ENCODE measurements at places on chromosomes 5 and 9. TPM values are rescaled to one million over a fixed set of nuclear protein-coding genes. Genes with fewer than 3 reads are reported as not detected.

Gene NAIP
- total RNA-seq: 8.8 TPM

Gene SPACA9
- total RNA-seq: 8.1 TPM

Gene AMBP
- not detected for total RNA-seq

Gene PCA3
- not detected for total RNA-seq

Gene PCDHGA8
- 5.7 TPM for total RNA-seq

Gene MARCOL
- total RNA-seq: not detected

Gene HMMR
- total RNA-seq: 0.43 TPM

Gene ZBED3
- total RNA-seq: 4.3 TPM

- DNase-seq: no peak
Measured at GRCh38 chr9:14293801-14294200, 20.1 kb downstream of the NFIB start.

- DNase-seq: no peak
Measured at GRCh38 chr5:106093134-106093533, 1577.6 kb downstream of the EFNA5 start.

DNA sequence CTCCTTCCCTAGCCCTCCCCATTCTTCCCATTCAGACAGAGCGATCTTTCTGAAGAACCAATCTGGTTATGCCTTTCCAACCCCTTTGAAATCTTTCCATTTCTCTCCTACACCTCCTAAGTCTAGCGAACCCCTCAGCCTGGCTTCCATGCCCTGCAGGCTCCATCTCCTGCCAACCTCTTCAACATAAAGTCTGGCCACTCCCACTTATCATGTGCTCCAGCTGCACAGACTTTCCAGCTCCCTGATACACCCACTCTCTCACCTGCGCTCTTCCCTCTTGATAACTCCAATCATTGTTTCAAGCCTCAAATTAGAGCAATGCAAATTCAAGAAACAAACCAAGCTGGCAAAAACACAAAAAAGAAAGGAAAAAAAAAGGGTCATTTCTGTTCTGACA, 3.8 kb upstream of the ORM1 start:
- DNase-seq: no peak

DNA sequence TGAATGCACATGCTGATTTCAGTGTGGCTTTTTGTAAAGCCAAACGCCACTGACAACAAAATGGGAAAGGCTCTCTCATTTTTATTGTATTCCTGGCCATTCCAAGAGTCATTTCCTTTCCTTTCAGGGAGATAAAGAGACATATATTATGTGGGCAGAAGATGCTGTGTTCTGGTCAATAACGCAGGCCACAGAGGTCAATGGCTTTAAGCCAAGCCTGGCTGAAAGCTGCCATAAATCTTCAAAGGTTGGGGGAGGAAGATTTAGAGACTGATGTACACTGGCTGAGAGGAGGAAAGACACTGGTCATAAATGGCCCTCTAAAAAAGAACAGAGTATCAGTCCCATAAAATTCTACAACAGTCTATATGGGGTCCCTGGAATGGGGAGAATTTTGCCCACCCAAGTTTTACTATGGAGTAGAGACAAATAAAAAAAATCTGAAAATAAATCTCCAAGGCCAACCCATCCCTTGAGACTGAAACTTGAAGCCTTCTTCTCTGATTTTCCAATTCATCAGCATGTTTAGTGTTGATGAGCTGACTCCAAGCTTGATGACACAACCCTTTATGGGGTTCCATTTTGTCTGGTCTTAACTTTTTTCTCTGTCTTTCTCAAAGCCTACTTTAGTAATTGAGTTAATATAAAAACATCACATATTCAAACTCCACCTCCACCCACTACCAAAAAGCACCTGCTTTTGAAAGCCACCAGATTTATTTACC, 152.1 kb upstream of the SLC24A2 start:
- DNase-seq: no peak

- DNase-seq: no peak
Measured at GRCh38 chr5:170362656-170363055, 26.5 kb downstream of the KCNMB1 start.

DNA sequence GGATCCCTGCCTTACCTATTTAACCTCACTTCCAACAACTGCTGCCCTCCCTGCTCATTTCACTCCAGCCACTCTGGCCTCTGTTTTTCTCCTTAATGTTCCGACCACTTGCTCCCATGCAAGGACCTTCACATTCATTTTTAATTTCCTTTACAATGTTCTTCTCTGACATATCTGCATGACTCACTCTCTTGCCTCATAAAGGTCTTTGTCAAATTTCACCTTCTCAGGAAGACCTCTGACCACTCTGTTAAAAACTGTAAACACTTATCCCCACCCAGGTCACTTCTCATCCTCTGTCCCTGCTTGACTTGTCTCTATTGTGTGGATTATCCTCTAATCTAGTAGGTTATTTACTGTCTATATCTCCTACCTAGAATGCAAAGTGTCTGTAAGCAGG, 751.2 kb downstream of the BRINP1 start:
- DNase-seq: no peak

DNA sequence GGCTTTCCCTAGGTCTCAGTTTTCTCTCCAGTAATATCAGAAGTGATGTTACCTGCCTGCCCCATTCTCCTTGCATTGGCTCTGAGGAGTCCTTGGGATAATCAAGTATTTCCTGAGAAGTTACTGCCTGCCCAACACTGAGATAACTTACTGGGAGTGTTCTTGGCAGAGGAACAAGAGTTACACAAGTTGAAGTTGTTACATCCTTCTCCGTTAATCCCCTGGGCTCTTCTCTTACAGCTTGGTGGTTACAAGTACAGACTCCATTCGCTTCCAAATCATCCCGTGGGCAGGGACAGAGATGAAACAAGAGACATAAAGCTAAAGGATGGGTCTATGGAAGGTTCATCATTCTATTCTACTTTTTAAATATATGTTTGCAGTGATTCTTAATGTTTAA, 74.1 kb upstream of the SAP30L start:
- no peak for DNase-seq

DNA sequence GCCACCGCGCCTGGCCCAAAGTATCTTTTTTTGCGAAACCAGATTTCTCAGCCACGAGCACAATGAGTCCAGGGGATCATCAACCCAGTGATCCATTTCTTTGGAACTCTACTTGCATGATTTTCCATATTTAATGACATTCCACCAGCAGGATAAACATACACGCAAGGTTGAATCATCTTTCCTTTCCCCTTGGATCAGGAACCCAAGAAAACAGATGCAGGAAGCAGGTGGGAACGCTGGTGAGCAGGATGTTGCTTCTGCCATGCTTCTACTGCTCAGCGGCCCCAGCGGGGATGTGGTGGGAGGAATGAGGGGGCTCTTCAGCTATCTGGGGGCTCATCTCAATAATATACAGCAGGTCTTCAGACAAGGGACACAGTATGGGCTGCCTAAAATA, 118.2 kb downstream of the SEC61B start:
- no peak for DNase-seq

DNA sequence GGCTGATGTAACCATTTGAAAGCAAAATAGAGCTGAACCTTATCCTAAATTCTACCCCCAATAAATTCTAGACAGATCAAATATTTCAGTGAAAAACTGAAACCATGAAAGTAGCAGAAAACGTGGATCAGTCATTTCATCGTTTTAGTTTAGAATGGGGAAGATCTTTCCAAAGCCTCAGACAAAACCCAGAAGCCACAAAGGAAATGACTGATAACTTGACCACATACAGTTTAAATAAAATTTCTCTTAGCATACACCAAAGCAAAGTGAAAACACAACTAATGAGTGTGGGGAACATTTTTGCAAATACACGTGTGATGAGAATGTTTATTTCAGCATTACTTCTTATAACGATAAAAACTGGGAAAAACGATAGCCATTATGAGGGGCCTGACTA, 284.8 kb downstream of the ADGRV1 start:
- no peak for DNase-seq

- no peak for DNase-seq
Measured at GRCh38 chr5:1276930-1277329, 17.9 kb downstream of the TERT start.

DNA sequence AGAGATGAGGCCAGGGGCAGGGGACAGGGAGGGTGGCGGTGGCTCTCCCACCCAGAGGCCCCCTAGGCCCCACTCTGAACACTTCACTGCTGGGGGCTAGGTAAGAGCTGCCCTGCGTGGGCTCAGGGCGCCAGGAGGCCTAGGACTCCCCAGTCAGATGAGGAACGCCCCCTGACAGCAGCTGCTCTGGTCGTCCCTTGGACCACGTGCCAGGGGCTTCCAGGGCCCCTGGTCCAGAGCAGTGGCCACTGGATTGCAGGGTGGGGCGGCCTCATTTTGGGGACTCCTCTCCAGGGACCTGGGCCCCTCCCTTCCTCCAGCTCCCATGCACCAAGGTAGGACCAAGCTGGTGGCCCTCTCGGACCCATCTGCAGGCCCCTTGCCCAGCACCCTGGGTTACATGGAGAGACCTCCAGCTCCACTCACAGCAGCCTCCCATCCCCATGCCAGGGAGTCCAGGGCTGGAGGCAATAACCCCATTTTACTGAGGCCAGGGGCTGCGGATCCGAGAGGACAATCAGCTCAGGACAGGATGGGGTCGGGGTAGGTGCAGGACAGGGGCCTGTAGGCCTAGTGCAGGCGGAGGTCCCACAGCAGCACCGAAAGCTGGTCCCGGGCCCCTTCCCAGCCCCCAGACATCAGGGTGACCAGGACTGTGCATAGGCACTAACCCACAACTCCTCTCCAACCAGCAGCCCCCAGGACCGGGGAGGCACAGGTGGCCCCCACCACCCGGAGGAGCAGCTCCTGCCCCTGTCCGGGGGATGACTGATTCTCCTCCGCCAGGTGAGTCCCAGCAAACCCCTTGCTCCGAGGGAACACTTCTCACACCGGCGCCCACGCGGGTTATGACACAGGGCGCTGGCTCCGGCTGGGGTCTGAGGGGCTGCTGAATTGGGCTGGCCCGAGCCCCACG, 1.5 kb downstream of the EGFL7 start:
- DNase-seq: no peak

DNA sequence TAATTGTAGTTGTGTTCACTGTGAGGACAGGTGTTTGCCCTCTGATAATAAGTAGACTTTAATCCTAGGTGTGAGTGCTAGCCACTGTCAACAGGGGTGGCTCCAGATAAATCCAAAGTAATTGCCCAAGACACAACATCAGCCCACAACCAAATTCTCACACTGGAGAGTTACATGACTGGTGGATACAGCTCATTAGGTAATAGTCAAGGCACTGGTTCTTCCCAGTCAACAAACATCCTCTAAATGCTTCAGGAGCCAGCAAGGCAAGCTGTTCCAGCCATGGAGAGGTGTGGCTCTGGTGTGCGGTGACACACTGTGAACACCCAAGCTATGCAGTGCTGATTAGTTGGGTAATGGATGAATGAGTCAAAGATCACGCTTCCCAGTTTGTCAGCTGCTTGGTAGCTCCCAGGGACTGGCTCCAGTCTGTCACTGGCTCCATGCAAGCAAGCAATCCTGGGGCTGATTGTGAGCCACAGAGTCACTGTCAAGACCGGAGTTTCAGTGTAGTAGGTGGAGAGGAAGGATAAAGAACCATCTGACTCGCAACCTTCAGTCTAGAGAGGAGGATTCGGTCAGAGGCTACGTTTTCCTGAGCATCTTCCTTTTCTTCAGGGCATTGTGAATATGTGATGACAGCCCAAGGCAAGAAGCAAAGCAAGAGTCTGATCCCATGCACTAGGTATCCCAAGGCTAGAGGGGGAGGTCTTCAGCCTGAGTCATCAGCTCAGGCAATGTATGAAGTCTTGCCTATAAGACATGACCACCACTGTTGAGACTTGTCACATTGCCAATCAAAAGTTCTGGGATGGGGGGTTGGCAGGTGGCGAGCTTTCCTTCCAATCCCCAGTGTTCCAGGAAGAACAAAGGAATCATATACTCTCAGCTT, 63.1 kb downstream of the UGCG start:
- DNase-seq: peak; percentile 81

DNA sequence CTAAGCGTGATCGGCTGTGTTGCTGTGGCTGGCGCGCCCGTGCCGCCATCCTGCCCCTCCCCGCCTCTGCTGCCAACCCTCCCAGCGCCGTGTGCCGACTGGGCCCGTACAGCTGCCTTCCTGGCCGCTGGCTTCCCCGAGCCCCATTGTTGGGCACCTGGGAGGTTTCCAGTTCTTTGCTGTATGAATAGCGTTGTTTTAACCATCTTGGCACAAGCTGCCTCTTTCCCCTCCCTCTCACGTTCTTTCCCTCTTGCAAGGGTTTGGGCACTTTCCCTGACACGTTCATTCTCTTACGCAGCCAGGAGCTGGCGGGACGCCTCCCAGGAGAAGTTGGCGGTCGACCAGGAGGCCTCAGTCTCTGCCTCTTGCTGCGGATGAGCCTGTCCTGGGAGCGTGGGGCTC, 43.1 kb upstream of the RXRA start:
- peak; percentile 88 for DNase-seq

GRCh38 chr5:40655138-40655537, 24.6 kb upstream of the PTGER4 start:
- no peak for DNase-seq

DNA sequence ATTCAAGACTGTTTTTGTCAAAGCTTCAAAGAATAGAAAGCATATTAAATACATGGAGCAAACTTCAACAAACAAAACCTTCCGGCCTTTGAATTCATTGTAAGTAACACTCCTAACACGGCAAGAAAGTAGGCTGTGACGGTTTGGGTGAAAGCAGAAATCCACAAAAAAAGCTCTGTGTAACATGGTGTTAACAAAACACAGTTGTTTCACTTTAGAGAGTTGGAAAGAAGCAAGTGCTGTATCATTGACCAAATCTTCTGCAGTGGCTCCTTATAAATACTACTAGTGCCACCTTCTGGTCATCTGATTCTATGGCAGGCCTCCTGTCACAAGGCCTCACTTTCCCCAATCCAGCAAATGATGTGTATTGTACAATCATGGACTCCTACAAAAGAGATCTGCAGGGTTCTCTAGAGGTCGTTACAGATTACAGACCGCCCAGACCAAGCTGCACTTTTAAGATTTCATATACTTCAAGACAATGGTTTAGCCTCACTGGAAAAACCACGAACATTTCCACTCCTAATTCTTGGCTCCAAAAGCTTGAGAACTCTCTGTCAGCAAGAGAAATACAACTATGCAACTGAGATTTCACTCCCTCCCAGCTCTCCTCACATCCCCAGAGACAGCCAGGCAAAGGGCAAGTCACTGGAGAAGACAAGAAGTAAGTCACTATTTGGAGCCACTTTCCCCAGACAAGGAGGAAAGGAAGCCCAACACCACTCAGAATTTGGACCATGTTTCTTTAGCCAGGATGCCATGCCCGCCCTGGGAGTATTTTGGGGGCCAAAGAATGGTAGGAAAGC, 196.2 kb downstream of the DTWD2 start:
- DNase-seq: peak; percentile 62

- DNase-seq: no peak
Measured at GRCh38 chr9:135908093-135908753, 877 bp upstream of the CAMSAP1 start.
